ENCODE measurements at places on chromosomes 5 and 9.
A peak's percentile ranks its signal among the peaks of the same experiment; 100 is the strongest.

DNA sequence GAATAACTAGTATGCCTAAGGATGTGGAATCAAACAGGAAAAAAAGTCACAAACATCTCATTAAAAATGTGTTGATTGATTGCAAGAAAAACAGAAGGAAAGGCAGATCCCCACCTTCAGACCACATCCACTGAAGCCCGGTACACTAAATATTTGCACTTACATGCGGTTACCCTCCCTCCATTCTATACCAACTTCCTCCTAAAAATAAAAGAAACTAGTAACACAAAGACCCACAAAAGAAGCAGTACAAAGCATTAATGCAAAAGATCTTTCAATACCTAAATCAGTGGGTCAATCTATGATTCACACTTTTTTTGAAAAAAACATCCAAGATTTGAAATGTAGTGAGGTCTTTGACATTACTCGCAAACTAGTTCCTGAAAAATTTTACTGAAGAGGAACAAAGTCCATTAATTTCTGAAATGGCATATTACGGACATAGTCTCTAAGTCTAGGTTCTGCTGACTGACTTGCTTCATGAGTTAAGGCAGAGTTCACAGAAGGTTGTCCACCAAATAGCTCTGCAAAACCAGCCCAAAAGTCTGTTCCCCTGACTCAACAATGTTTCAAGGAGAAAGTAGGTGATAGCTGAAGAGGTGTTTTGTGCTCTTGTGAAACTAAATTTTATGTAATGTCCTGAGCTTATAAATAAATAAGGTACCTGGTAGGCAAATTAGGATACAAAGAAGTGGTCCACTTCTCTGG is 100.7 kb downstream of the PAM start:
- no peak for DNase-seq

DNA sequence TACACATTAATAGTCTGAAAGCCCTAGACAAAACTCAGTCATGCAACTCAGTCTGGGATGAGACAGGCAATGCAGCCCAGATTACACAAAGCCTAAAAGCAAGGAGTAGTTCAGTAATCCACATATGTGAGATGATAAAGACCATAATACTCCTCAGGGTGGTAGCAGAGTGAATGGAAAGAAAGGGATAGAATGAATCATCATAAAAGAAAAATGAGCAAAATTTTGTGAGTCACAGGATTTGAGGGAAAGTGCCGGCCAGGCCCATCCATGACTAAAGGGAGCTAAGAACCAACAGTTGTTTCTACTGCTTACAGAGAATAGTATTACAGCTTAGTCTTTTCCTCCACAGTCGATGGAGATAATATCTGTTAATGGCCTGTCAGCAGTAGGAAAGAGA is 90.0 kb upstream of the POU5F2 start:
- DNase-seq: no peak

- DNase-seq: no peak
Observed at GRCh38 chr5:10556893-10557746, 6.8 kb upstream of the ANKRD33B start.

GRCh38 chr9:75102177-75102790 is 14.0 kb downstream of the OSTF1 start:
- DNase-seq: no peak

GRCh38 chr9:108417726-108418125 is 438.1 kb downstream of the ACTL7B start:
- no peak for DNase-seq

GRCh38 chr5:83817591-83817990 is 96.9 kb upstream of the HAPLN1 start:
- no peak for DNase-seq

- peak; percentile 45 for DNase-seq
Observed at GRCh38 chr9:97703437-97704344, 6.6 kb upstream of the XPA start.

- DNase-seq: no peak
Observed at GRCh38 chr5:101935086-101935485, 361.0 kb downstream of the SLCO4C1 start.

DNA sequence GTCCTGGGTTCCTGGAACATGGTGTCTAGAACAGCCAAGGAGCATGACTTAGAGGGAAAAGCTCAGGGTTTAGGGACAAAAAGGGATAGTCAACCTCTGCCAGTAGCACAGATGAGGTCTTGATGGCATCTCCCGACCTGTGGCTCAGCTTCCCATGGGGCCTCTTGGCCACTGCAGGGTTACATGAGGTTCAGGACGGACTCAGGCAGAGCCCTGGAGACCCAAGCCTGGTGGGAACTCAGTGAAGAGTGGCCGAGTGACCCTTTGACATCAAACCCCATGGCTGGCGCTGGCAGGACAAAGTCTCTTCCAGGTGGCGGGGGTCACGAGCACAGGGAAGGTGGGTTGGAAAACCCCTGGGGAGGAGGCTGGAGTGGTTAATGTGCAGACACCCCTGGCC is 57.8 kb downstream of the MTRR start:
- no peak for DNase-seq

- no peak for DNase-seq
Observed at GRCh38 chr5:166561759-166562158, 1729.7 kb upstream of the WWC1 start.

DNA sequence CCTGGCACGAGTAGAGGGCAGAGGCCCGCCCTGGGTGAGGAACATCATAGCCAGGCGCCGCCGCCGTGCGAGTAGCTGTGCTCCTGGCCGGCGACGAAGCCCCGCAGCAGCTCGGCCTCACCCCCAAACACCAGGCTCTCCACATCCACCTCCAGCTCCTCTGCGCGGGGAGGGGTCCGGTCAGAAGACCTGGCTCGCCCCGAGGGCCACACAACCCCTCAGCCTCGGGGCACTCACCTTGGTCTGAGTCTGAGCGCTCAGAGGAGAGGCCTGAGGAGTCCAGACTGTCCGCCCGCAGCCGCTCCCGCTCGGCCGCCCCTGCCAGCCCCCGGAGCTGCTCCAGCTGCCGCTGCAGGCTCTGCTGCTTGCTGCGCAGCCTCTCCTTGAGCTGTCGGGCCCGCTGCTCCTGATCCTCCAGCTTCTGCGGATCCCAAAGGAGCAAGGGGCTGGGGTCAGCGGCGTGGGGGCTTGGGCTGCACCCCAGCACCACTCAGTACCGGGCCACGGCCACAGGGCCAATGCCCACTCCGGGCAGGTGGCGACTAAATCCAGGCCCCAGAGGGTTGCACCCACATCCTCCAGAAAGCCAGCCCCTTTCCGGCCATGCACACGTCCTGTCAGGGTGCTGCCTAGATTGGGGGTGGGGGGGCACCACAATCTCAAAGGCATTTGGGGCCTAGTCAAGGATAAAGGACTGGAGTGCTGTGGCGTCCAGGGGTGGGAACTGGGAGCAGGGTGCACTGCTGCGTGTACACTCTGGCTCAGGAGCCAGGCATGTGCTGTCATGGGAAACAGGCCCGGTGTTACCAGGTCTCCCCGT is 3.9 kb downstream of the MXD3 start:
- DNase-seq: no peak

- no peak for DNase-seq
Observed at GRCh38 chr5:33538201-33538600, 97.4 kb downstream of the TARS1 start.

DNA sequence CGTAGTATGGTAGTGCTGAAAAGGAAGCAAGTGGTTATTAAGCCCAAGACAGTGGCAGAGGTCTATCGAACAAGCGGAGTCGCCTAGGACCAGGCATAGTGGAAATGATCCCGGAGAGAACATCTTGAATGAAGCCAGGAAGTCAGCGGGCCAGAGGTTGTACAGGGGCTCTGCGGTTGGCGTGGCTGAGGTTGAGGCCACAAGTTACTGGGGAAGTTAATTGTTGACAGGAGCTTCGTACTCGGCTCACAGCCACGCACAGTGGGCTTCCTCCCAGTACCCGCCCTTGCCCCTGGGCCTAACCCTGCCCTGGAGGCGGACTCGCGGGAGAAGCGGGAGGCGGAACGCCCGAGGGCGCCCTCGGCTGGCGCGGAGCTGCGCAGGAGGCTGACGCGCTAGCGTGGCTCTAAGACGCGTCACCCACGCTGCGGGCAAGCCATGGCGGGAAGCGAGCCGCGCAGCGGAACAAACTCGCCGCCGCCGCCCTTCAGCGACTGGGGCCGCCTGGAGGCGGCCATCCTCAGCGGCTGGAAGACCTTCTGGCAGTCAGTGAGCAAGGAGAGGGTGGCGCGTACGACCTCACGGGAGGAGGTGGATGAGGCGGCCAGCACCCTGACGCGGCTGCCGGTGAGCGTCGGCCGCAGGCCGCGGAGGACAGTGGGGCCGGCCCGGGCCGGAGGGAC is at the start of gene FBXO4:
Gene FBXO4, plus strand, starts transcription at position 410 of the 683 bp plus-strand sequence. Its CDS starts 29 bp downstream, at position 439.
- peak; percentile 89 for DNase-seq

GRCh38 chr5:132865668-132866341 is 464 bp downstream of the GDF9 start:
- DNase-seq: no peak

DNA sequence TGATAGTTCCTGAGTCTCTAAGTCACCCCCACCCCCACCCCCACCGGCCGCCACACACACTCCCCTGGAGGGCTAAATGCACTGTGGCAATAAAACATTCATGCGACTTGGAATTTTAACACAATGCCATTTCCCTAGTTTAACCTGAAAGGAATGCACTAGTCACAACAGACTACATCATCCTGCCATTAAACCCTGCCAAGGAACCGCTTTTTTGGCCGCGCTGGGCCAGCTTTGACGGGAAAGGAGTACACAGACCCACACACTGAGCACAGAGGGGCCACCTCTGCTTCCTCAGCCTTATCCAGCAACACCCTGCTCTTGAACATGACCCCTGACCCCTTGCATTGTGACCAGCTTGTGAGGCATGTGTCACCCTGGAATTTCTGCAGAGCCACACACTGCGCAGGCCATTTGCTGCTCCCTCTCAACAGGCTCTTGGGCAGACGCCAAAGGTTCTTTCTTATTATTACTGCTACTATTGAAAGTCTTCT is 165.3 kb downstream of the BNC2 start:
- DNase-seq: no peak

GRCh38 chr5:157289164-157289819 is 23.4 kb downstream of the CYFIP2 start:
- DNase-seq: no peak

DNA sequence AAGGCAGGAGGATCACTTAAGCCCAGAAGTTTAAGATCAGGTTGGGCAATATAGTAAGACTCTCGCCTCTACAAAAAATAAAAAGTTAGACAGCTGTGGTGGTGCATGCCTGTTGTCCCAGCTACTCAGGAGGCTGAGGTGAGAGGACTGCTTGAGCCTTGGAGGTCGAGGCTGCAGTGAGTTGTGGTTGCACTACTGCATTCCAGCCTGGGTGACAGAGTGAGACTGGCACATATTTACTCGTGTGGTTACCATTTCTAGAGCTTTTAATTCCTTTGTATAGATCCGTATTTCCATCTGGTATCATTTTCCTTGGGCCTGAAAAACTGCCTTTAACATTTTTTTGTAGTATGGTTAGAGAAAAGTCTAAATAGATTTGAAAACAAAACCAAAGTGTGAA is 7.8 kb downstream of the IL6ST start:
- DNase-seq: no peak

DNA sequence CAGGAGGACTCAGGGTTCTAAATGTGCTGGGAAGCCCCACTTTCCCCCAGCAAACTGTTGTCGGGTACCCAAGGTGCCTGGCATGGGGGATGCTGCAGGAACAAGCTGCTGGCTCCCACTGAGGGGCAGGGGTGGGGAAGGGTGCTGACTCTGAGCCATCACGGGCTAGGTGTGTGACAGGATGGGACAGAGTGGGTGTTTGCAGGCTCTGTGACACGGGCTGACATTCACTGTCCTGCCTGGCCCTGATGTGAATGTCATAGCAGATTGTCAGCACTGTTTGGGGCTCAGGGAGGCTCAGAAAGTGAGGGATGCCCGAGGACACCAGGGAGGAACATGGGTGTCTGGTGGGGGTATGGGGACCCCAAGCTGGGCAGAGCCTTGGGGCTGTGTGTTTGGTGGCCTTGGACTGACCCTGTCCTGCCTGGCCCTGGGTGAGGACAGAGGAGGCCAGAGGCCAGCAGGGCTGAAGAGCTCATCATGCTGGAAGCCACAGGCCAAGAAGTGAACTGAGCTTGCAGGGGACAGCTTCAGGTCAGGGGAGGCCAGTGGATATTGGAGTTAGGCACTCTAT is 20.6 kb downstream of the WNK2 start:
- DNase-seq: no peak

DNA sequence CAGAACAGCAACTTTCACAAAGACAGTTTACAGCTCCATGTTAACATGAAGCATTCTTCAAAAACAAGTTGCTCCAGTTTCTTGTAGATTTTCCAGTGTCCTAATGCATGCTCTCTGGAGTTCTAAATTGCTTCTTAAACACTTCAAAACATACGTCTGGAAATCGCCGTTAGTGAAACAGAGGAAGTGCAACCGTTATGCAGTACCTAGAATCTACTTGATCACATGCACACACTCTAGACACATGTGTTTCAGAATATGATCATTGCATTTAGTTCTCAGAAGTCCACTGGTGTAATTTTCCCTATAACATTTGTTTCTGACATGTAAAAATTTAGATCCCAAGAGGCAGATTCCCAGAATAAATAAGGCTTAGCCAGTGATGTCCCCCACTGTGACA is 41.1 kb upstream of the RUFY1 start:
- no peak for DNase-seq

- DNase-seq: no peak
Observed at GRCh38 chr5:74839229-74839628, 27.0 kb downstream of the FAM169A start.

DNA sequence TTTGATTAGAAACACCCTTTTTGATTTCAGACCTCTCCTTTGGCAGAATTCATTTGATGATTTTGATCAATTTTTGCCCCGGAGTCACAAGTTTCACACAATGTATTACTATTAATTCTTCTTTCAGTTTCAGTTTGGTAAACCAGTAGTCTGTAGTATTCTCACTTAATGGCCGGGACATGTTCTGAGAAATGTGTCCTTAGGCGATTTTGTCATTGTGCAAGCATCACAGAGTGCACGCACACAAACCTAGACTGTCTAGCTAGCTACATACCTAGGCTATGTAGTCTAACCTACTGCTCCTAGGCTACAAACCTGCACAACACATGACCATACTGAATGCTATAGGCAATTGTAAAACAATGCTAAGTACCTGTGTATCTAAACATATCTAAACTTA is 662.5 kb downstream of the IRX1 start:
- DNase-seq: no peak

DNA sequence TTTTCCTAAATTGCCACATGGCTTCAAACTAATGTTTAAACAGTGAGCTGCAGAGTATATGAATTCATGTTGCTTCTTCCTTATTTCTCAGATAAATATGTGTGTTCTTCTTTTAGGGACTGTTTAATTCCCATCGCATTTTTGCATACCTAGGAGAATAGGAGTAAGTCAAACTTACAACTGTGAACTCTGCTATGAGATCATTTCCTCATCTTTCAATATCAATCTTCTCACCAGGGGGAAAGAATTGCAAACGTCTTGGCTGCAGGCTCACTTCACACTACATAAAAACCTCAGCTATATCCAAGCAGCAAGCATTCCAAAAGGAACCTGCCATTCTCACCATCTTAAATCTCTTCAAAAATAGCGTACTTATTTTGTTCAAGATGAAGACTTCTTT is 271.0 kb downstream of the DNAH5 start:
- no peak for DNase-seq

GRCh38 chr5:78594610-78595457 is 53.7 kb downstream of the LHFPL2 start:
- DNase-seq: no peak

GRCh38 chr5:154351141-154351540 is 94.7 kb upstream of the SAP30L start:
- DNase-seq: no peak

All from activated naive CD4-positive, alpha-beta T cell treated with Interleukin-2 at 50 U/mL for 16 hours (primary cell).